ENCODE measurements at places on chromosomes 3 and 15.

DNA sequence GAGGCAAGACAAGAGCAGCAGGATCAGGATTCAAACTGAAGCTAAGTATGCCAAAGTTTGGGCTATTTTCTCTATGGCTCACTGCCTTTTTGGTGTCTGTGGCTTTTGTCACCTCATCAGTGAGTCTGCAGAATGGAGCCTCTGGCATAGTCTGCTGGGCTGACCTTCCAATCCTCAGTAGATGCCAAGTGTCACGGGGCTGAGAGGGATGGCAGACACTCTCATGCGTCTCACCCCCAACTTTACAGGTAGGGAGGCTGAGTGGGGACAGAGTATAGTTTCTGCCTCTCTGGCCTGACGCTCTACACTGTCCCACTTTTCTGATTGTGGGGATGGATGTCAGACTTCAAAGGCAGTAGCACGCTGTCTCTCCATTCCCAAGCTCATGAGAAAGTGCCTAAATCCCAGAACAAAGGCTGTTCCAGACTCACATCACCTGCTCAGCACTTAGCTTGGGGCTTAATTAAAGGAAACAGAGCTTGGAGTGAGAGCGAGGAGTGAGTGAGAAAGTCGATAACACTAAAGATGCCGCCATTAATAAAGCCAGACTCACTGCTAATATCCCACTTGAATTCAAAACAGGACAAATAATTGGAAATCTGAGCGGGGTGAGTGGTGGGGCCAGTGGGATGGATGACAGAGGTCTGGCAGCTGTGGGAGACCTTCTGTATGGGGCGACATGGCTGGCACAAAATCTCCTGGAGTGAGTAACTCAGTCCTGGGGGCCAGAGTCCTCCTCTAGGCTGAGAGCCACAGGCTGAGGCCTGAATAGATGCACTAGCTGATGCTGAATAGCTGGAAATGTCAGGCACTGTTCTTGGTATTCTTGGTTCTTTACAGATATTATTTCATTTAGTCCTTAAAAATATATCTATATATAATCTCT lies 78.4 kb upstream of the MRPS22 start:
- no peak for DNase-seq

DNA sequence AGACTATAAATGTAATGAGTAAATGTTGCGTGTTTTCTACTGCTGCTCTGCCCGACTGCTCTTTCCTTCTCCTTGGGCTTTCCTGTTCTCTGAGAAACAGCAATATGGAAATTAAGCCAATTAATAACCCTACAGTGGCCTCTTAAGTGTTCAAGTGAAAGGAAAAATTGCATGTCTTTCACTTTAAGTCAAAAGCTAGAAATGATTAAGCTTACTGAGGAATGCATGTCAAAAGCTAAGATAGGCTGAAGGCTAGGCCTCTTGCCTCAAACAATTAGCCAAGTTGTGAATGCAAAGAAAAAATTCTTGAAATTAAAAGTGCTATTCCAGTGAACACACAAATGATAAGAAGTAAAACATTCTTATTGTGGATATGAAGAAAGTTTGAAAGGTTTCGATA lies 55.0 kb downstream of the ATP2C1 start:
- DNase-seq: no peak

DNA sequence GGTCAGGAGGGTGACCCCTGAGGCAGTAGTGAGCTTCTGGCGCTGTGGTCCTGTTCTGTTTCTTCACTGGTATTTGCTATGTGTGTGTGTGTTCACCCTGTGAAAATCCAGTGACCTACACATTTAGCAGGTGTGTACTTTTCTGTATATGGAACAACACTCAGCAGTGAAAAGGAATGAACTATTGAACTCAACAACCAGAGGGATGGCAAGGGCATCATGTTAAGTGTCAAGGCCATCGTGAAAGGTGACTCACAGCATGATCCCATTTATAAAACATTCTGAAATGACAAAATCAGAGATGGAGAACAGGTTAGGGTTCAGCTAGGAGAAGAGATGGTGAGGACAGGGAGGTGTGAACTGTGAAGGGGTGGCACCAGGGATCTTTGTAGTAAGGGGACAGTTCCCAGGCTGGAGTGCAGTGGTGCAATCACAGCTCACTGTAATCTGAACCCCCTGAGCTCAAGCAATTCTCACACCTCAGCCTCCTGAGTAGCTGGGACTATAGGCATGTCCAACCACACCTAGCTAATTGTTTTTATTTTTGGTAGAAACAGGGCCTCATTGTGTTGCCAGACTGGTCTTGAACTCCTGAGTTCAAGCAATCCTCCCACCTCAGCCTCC lies 10.0 kb upstream of the RAB43 start:
- DNase-seq: no peak

- no peak for DNase-seq
Observed at GRCh38 chr3:9170851-9171160, 78.6 kb downstream of the SRGAP3 start.

DNA sequence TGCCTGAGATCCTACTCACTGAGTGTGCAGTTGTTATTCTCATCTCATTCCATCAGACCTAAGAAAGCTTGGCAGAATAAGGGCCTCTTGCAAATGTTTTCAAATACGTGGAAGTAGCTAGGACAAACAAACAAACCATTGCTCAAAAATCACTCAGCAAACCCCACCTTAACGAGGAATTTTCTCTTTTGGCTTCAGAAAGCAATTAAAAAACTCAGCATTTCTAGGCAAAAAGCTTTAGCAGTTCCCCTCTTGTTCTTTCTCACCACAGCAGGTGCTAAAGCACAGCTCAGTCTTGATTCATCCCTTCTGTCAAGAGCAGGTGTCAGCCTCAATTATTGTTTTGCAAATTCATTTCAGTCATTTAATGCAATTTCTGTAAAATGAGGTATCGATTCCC lies 58.6 kb upstream of the NUDT16 start:
- DNase-seq: no peak

GRCh38 chr3:124834723-124835718 lies 52.1 kb downstream of the ITGB5 start:
- DNase-seq: peak; percentile 83
